ENCODE measurements at places on chromosomes 12 and 14.
A peak's percentile ranks its signal among the peaks of the same experiment; 100 is the strongest.

DNA sequence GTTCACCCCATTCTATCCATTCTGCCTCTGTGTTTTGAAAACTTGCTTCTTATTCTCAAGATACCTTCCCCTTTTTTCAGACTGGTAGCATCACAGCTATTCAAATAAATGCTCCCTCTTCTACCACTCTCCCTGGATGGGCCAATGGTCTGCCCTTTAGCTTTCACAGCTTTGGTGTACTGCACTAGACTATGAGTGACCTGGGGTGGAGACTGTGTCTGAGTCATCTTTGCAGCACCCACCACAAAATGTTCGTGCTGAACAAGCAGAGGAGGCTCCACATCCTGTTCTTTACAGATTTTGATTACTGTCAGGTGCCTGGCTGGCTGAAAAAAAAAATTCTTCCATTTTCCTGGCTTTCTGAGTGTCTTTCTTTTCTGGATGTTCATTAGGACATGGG, 1104.1 kb upstream of the TMEM132C start:
- peaks cover 6% of the 10 kb centered on the region for H3K36me3 ChIP-seq
- no peak for DNase-seq
- peaks cover 8% of the 10 kb centered on the region for H3K27me3 ChIP-seq
- peaks cover 31% of the 10 kb centered on the region for H3K4me1 ChIP-seq

- H3K27me3 ChIP-seq, result peaks cover 10% of the 10 kb centered on the region
- no peak overlapping the region for H3K4me3 ChIP-seq
- no peaks in the 10 kb centered on the region for H3K4me1 ChIP-seq
- H3K36me3 ChIP-seq, result no peaks in the 10 kb centered on the region
Measured at GRCh38 chr12:70590051-70590450, 47.2 kb downstream of the PTPRB start.

DNA sequence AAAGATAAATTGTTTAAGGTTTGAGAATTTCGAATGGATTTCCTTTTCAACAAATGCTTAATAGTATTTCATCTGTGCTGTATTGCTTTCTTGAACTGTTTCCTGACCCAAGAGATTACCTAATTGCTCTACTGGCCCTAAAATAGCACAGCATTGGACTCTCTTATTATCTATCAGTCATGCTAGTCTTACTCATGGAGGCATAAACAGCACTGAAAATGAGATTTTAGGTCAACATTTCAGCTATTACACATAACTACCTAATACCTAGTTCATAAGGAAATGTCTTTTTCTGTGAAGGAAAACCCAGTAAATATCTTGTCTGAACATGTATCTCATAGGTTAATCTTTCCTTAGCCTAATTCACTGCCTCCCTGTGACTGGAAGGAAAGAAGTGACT, 4.3 kb upstream of the ABCD2 start:
- H3K27me3 ChIP-seq, result no peaks in the 10 kb centered on the region
- H3K36me3 ChIP-seq, result peaks cover 4% of the 10 kb centered on the region
- H3K4me3 ChIP-seq, result no peak overlapping the region
- no peak overlapping the region for H3K27ac ChIP-seq
- DNase-seq, result no peak
- peaks cover 50% of the 10 kb centered on the region for H3K4me1 ChIP-seq

DNA sequence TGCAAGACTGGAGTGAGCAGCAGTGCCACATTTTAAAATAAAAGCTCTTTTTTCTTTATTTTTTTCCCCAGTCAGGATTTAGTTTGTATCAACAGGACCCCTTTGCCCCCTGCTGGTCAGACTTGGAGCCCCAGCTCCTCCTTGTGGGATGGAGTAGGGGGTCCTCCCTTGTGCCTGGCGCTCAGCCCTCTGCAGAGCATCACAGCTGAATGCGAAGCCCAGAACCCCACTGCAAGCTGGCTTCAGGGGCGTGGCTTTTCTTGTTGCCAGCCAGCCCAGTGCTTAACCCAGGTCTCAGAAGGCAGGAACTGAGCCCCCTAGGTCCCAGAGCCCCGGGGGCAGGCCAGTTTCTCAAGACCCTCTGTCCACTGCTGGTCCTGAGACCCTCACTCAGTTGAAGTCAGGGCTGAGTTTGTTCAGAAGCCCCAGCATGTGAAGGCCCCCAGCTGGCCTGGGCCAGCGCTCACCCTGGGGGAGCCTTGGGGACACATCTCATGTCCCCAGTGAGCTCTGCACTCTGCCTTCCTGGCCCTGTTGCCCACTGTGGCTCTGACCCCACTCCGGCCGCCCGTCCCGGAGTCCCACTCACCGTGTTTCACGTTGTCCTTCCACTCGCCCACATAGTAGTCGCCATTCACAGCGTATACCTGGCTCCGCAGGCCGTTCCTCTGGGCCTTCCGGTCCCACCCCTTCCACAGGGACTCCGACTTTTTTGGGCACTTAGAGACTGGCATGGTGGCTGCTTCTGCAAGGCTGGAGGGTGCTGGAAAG, 519 bp downstream of the MORN3 start:
- no peak overlapping the region for H3K4me3 ChIP-seq
- peak; percentile 63 for DNase-seq
- peaks cover 11% of the 10 kb centered on the region for H3K36me3 ChIP-seq
- peak overlapping the region; percentile 9 for H3K27ac ChIP-seq
- H3K4me1 ChIP-seq, result peaks cover 49% of the 10 kb centered on the region
- no peaks in the 10 kb centered on the region for H3K27me3 ChIP-seq

- peak overlapping the region; percentile 7 for H3K27ac ChIP-seq
- H3K4me3 ChIP-seq, result peak overlapping the region; percentile 11
- no peaks in the 10 kb centered on the region for H3K4me1 ChIP-seq
- H3K36me3 ChIP-seq, result no peaks in the 10 kb centered on the region
- H3K27me3 ChIP-seq, result no peaks in the 10 kb centered on the region
- no peak for DNase-seq
Measured at GRCh38 chr12:59803735-59804134, 207.9 kb downstream of the SLC16A7 start.

- no peak for DNase-seq
- no peak overlapping the region for H3K27ac ChIP-seq
- peaks cover 16% of the 10 kb centered on the region for H3K4me1 ChIP-seq
- H3K4me3 ChIP-seq, result no peak overlapping the region
- peaks cover 3% of the 10 kb centered on the region for H3K36me3 ChIP-seq
- no peaks in the 10 kb centered on the region for H3K27me3 ChIP-seq
Measured at GRCh38 chr12:67988601-67989021, 636 bp upstream of the IFNG-AS1 start.

GRCh38 chr12:101021911-101022388, 188.1 kb downstream of the SLC5A8 start:
- H3K4me3 ChIP-seq, result no peak overlapping the region
- no peak for DNase-seq
- no peaks in the 10 kb centered on the region for H3K4me1 ChIP-seq
- H3K27me3 ChIP-seq, result no peaks in the 10 kb centered on the region
- no peaks in the 10 kb centered on the region for H3K36me3 ChIP-seq
- no peak overlapping the region for H3K27ac ChIP-seq

GRCh38 chr12:101733166-101733565, 6.1 kb downstream of the SYCP3 start:
- H3K36me3 ChIP-seq, result peaks cover 13% of the 10 kb centered on the region
- H3K4me3 ChIP-seq, result no peak overlapping the region
- no peaks in the 10 kb centered on the region for H3K27me3 ChIP-seq
- H3K27ac ChIP-seq, result no peak overlapping the region
- no peaks in the 10 kb centered on the region for H3K4me1 ChIP-seq
- DNase-seq, result no peak

Measured in activated naive CD8-positive, alpha-beta T cell treated with anti-CD3 and anti-CD28 coated beads, Interleukin-2, amount 10 ng/mL, durations not matched to agents 7 days and 5 days (primary cell).